ENCODE measurements at places on chromosomes 1 and 21.

GRCh38 chr1:10901091-10901890, 104.8 kb upstream of the CASZ1 start:
- H3K27me3 ChIP-seq, result no peaks in the 10 kb centered on the region
- no peak overlapping the region for H3K27ac ChIP-seq
- H3K36me3 ChIP-seq, result no peaks in the 10 kb centered on the region

DNA sequence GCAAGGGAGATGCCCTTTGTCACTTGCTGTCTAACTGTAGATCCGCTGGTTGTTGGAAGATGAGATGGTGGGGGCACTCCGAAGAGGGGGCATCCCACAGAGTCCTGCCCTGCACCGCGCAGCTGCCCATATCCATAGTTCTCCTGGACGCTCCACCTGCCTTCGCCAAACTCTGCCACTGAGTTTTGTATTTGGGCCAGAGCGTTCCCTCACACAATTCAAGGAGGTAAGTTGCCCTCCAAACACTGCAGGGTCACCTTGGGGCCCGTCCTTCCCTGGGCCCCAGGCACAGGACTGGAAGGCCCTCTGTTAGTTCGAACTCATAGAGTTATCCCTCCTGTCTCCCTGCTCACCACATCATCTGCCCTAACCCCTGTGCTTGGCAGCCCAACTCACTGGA, 22.1 kb downstream of the HYI start:
- H3K27me3 ChIP-seq, result no peaks in the 10 kb centered on the region
- H3K4me3 ChIP-seq, result no peak overlapping the region
- H3K4me1 ChIP-seq, result peaks cover 5% of the 10 kb centered on the region
- H3K27ac ChIP-seq, result no peak overlapping the region
- H3K36me3 ChIP-seq, result peaks cover 36% of the 10 kb centered on the region

GRCh38 chr1:3018576-3018975, 2.7 kb upstream of the ACTRT2 start:
- no peaks in the 10 kb centered on the region for H3K36me3 ChIP-seq
- no peak for DNase-seq
- no peaks in the 10 kb centered on the region for H3K27me3 ChIP-seq
- H3K27ac ChIP-seq, result no peak overlapping the region
- H3K4me3 ChIP-seq, result no peak overlapping the region

GRCh38 chr21:32806810-32807386, 35.3 kb upstream of the PAXBP1 start:
- no peak for DNase-seq
- no peak overlapping the region for H3K4me3 ChIP-seq
- peak overlapping the region; percentile 61 for H3K27ac ChIP-seq
- peaks cover 15% of the 10 kb centered on the region for H3K4me1 ChIP-seq
- no peaks in the 10 kb centered on the region for H3K36me3 ChIP-seq

DNA sequence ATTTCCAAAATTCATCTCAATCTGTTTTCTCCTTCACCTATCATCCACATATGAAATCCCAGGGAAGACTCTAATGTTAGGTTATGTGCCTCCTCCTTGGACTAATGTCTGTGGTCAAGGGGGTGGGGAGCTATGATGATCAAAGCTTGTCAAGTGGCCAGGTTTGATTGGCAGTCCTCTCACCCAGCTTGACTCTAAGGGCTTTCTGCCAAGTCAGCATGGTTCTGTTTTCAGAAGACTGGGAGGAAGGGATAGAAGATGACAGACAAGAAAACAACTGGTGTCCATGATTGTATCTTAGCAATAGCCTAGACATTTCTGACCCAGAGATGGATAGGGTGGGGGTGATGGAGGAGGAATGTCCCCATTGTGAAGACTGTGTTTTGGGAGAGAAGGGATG, 9.1 kb upstream of the THEM5 start:
- H3K4me3 ChIP-seq, result no peak overlapping the region
- H3K27me3 ChIP-seq, result peaks cover 6% of the 10 kb centered on the region
- no peak overlapping the region for H3K27ac ChIP-seq
- no peak for DNase-seq
- no peaks in the 10 kb centered on the region for H3K4me1 ChIP-seq
- H3K36me3 ChIP-seq, result no peaks in the 10 kb centered on the region

- H3K27ac ChIP-seq, result no peak overlapping the region
- H3K27me3 ChIP-seq, result peaks cover 9% of the 10 kb centered on the region
- DNase-seq, result no peak
- no peaks in the 10 kb centered on the region for H3K36me3 ChIP-seq
- no peaks in the 10 kb centered on the region for H3K4me1 ChIP-seq
Observed at GRCh38 chr21:14306126-14306907, 76.6 kb downstream of the HSPA13 start.

GRCh38 chr1:201172326-201172725, 18.1 kb upstream of the TMEM9 start:
- H3K4me3 ChIP-seq, result no peak overlapping the region
- H3K4me1 ChIP-seq, result peaks cover 6% of the 10 kb centered on the region
- no peaks in the 10 kb centered on the region for H3K36me3 ChIP-seq

- peaks cover 6% of the 10 kb centered on the region for H3K36me3 ChIP-seq
- no peak for DNase-seq
- H3K27ac ChIP-seq, result peak overlapping the region; percentile 87
Observed at GRCh38 chr1:172154551-172154950, 265.9 kb upstream of the C1orf105 start.

GRCh38 chr1:185603158-185603557, 131.0 kb upstream of the HMCN1 start:
- no peak overlapping the region for H3K27ac ChIP-seq
- no peaks in the 10 kb centered on the region for H3K4me1 ChIP-seq
- H3K27me3 ChIP-seq, result no peaks in the 10 kb centered on the region
- H3K4me3 ChIP-seq, result no peak overlapping the region
- H3K36me3 ChIP-seq, result peaks cover 2% of the 10 kb centered on the region
- no peak for DNase-seq

GRCh38 chr1:109993885-109994284, 9.3 kb downstream of the AHCYL1 start:
- no peak overlapping the region for H3K4me3 ChIP-seq
- peaks cover 14% of the 10 kb centered on the region for H3K4me1 ChIP-seq
- H3K27me3 ChIP-seq, result no peaks in the 10 kb centered on the region
- no peak overlapping the region for H3K27ac ChIP-seq
- H3K36me3 ChIP-seq, result peaks cover 14% of the 10 kb centered on the region
- DNase-seq, result no peak

- no peak overlapping the region for H3K27ac ChIP-seq
- H3K27me3 ChIP-seq, result peaks cover 13% of the 10 kb centered on the region
- H3K4me1 ChIP-seq, result no peaks in the 10 kb centered on the region
- H3K4me3 ChIP-seq, result no peak overlapping the region
- H3K36me3 ChIP-seq, result no peaks in the 10 kb centered on the region
- no peak for DNase-seq
Observed at GRCh38 chr1:232509570-232509969, 120.4 kb downstream of the SIPA1L2 start.

DNA sequence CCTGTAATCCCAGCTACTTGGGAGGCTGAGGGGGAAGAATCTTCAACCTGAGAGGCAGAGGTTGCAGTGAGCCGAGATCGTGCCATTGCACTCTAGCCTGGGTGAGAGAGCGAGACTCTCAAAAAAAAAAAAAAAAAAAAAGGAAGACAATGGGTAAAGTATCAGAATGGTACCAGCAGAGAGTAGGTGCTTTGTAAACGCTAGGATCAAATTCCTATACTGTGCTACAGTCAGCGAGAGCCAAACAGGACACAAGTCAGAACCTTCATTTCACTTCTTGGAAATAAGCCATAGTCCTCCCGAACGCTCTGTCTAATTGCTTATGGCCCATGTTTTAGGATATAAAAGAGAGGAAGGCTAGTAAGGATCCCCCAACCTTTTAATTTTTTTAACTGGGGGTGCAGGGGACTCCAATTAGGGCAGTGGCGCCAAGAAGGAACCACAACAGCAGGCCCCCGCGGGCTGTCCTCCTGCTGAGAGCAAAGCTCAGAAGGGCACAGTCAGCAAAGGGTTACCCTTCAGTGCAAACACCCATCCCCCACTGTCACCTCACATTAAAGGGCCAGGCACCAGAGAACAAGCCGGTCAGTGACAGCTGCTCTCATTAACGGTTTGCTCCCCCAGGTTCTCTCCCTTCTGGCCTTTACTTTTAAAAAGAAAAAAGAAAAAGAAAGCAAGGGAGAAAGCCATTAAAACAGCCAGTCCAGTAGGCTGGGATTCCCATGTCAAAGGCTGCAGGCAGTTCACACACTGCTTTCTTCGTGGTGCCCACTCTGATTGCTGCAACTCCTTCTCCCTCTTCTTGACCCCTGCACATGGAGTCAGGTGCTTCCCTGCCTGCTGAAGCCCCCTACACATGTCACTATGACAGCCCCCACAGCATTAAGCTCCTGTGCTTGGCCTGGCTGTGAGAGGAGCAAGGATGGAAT, 69.4 kb downstream of the PLPP3 start:
- no peaks in the 10 kb centered on the region for H3K36me3 ChIP-seq
- H3K4me3 ChIP-seq, result no peak overlapping the region
- no peak for DNase-seq
- no peak overlapping the region for H3K27ac ChIP-seq
- no peaks in the 10 kb centered on the region for H3K27me3 ChIP-seq
- H3K4me1 ChIP-seq, result no peaks in the 10 kb centered on the region

DNA sequence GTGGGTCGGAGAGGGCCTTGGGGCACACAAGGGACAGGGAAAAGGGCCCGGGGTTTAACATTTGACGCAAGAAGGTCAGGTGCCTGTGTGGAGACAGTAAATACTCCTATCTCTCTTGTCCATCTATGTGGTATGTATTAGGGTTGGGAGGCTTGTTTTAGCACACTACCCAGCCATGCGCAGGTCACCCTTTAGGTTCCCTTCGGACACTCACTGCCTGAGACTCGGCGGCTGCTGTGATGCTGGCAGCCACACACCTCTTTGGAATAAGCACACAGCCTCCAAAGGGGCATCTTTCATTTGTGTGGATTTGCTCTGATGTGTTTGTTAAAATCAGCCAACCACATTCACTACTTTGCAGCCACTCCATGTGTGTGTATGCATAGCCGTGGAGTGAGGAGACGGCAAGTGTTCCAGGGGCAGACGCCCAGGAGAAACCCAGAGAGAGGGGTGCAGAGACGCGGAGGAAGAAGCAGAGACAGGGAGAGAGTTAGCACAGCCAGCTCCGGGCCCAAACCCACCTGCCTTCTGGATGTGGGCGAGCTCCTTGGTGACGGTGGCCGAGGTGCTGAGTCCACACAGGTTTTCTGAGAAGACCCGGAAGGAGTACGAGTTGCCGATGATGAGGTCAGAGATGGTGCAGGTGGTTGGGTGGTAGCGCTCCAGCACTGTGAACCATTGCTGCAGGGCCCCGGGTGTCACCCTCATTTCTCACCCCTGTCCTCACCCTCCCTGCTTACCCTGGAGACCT, 5.7 kb downstream of the MYBPH start:
- H3K27me3 ChIP-seq, result peaks cover 5% of the 10 kb centered on the region
- H3K4me1 ChIP-seq, result no peaks in the 10 kb centered on the region
- DNase-seq, result no peak
- no peak overlapping the region for H3K4me3 ChIP-seq
- no peak overlapping the region for H3K27ac ChIP-seq
- no peaks in the 10 kb centered on the region for H3K36me3 ChIP-seq

- H3K27ac ChIP-seq, result no peak overlapping the region
- H3K4me3 ChIP-seq, result no peak overlapping the region
Observed at GRCh38 chr1:170513138-170513537, 18.8 kb upstream of the GORAB start.

DNA sequence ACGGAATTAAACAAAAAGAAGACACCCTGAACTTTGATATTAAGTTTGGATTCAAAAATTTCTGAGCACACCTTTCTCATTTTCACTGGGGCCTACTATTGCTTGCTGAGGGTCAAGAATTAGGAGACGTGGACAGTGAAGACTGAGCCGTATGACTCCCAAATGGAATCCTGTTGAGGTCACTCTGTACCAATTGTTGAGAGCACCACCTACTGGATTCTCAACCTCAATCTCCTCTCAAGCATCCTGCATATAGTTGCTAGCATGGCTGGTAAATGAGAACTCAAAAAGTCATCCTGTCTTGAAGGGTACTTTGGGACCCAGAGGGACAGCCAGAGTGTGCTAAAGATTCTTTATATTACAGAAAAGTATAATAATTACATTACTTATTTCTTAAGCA, 20.2 kb upstream of the MTR start:
- no peak overlapping the region for H3K4me3 ChIP-seq
- no peak overlapping the region for H3K27ac ChIP-seq
- H3K36me3 ChIP-seq, result peaks cover 1% of the 10 kb centered on the region
- H3K4me1 ChIP-seq, result no peaks in the 10 kb centered on the region
- peaks cover 10% of the 10 kb centered on the region for H3K27me3 ChIP-seq

- no peak for DNase-seq
- H3K4me1 ChIP-seq, result no peaks in the 10 kb centered on the region
- H3K27me3 ChIP-seq, result no peaks in the 10 kb centered on the region
- H3K4me3 ChIP-seq, result no peak overlapping the region
Observed at GRCh38 chr1:178371933-178372388, 124.8 kb downstream of the CLEC20A start.

DNA sequence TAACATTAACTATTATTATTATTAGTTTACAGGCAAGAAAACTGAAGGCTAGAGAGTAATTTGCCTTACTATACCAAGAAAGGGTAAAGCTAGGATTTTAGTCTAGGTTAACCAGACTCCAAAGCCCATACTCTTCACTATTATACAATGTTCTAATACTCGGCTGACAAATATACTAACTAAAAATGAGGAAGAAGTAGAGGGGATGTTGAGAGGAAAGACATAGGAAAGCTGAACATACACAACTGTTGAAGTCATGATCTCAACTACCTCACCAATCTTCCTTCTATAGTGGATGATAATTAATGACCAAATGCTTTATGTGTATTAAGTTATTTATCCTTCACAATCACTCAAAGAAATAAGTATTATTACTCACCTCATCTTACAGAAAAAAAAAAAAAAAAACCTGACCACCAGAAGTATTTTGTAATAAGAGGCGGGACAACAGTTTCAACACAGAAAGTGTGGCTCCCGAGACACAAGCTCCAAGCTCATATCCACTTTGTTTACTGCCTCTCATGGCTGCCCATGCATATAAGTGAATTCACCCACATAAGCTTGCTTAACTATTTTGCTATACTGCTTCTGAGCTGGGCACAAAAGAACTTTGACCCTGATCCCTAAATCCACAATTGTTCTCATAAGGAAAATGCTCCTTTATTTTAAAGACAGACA, 78.0 kb downstream of the USP1 start:
- no peak for DNase-seq
- no peaks in the 10 kb centered on the region for H3K36me3 ChIP-seq
- H3K27ac ChIP-seq, result no peak overlapping the region
- no peaks in the 10 kb centered on the region for H3K27me3 ChIP-seq

DNA sequence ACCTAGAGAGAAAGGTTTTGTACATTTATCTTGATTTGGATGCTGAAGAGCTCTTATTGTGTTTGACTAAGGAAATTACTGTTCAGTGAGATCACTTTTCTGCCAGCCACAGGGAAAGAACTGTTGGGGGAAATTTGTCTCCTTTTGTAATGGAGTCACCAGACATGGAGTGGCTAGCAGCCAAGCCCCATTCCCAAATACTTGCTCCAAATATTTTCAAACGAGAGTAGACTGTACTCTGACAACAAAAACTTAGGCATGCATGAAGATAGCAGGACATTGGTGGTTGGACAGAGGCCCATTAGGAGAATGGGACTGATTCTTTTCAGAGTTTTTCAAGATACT, 21.1 kb downstream of the IPO9 start:
- H3K4me3 ChIP-seq, result no peak overlapping the region
- peaks cover 13% of the 10 kb centered on the region for H3K4me1 ChIP-seq
- H3K36me3 ChIP-seq, result peaks cover 37% of the 10 kb centered on the region
- H3K27me3 ChIP-seq, result no peaks in the 10 kb centered on the region
- no peak for DNase-seq

- H3K27me3 ChIP-seq, result peaks cover 5% of the 10 kb centered on the region
- DNase-seq, result no peak
- no peaks in the 10 kb centered on the region for H3K4me1 ChIP-seq
- H3K4me3 ChIP-seq, result no peak overlapping the region
- H3K36me3 ChIP-seq, result no peaks in the 10 kb centered on the region
Observed at GRCh38 chr21:35896060-35896459, 164.3 kb downstream of the SETD4 start.

All from activated T-helper 1 cell treated with anti-CD3 and anti-CD28 coated beads, Interleukin-12 subunit alpha, Interleukin-12 subunit beta, Interleukin-2, Interleukin-4 antibody, amounts not matched to agents 30 ng/mL and 10 ng/mL and 1 ng/mL, durations not matched to agents 14 hours and 24 hours and 36 hours (primary cell).